ENCODE measurements at places on chromosomes 1 and 21.

- no peak for DNase-seq
Measured at GRCh38 chr1:203547147-203547546, 53.2 kb downstream of the OPTC start.

DNA sequence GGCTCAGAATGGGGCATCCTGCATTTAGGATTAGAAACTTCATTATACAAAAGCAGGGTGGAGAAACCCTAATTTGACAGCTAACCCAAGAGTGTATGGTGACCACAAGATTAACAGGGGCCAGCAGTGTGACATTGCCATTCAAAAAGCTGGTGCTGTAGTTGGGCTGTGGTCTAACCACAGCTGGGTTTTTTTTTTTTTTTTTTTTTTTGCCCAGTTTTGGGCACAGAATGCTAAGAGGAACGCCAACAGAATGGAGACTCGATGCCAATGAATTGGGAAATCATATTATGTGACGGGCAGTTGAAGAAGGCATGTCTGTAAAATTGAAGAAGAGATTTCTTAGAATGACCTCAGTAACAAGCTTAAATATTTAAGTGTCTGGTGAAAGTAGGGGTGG is 58.4 kb downstream of the NFIA start:
- no peak for DNase-seq

- no peak for DNase-seq
Measured at GRCh38 chr1:94329986-94330385, 88.2 kb upstream of the ABCD3 start.

- DNase-seq: peak; percentile 75
Measured at GRCh38 chr1:110207831-110208230, 2.3 kb upstream of the KCNC4 start.

- DNase-seq: no peak
Measured at GRCh38 chr1:115036814-115037507, 7.3 kb downstream of the TSHB start.

- DNase-seq: no peak
Measured at GRCh38 chr1:94642617-94643321, 101.2 kb upstream of the F3 start.

GRCh38 chr1:1264868-1265272 is 8.8 kb downstream of the UBE2J2 start:
- peak; percentile 64 for DNase-seq

GRCh38 chr1:180262628-180263488 is 32.8 kb downstream of the LHX4 start:
- no peak for DNase-seq

DNA sequence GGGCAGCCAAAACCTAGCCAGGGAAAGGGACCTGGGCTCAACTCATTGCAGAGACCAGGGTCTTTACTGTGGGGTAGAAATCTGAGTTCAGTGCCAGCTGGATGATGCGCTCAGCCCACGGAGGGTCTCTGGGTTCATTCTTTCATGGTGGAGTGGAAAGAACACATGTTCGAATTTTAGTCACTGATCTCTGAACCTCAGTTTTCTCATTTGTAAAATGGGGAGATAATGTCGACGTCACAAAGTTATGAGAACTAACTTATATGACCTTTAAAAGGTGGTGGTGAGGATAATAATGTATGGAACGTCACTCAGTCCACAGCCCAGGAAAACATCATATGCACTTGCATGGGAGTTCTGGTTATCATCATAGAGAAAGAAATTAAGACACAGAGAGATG is 1.2 kb upstream of the TAL1 start:
- no peak for DNase-seq

Data from K562 (cell line).